Stimulated activated CD4-positive, alpha-beta T cell treated with anti-CD3 and anti-CD28 coated beads, Interleukin-1b, Interleukin-23, amount 100 ng/mL, for 1 hour (primary cell): ENCODE measurements at places on chromosomes 2 and 18.

GRCh38 chr2:44130441-44130840 lies 38.2 kb upstream of the PPM1B start:
- DNase-seq = no peak

GRCh38 chr2:63780518-63781155 lies 61.1 kb upstream of the UGP2 start:
- no peak for DNase-seq

- DNase-seq = no peak
Observed at GRCh38 chr2:18899725-18900124, 310.4 kb upstream of the NT5C1B start.

- DNase-seq = no peak
Observed at GRCh38 chr2:96403481-96403880, 67.9 kb downstream of the NCAPH start.

DNA sequence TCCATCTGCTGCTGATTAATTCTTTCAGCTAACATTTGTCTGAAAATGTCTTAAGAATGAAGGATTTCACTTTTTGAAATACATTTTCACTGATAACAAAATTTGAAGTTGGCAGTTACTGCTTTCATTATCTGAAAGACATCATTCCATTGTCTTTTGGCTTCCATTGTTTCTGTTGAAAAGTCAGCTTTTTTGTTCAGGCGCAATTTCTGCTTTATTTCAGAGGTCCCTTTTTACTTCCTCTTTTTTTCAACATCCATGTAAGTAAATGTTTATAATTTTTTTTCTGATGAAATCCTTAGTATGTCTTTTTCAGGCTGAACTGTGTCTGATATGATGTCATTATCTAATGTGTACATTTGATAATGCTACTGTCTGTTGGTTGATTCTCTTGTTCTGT lies 184.2 kb downstream of the RND3 start:
- DNase-seq = no peak

DNA sequence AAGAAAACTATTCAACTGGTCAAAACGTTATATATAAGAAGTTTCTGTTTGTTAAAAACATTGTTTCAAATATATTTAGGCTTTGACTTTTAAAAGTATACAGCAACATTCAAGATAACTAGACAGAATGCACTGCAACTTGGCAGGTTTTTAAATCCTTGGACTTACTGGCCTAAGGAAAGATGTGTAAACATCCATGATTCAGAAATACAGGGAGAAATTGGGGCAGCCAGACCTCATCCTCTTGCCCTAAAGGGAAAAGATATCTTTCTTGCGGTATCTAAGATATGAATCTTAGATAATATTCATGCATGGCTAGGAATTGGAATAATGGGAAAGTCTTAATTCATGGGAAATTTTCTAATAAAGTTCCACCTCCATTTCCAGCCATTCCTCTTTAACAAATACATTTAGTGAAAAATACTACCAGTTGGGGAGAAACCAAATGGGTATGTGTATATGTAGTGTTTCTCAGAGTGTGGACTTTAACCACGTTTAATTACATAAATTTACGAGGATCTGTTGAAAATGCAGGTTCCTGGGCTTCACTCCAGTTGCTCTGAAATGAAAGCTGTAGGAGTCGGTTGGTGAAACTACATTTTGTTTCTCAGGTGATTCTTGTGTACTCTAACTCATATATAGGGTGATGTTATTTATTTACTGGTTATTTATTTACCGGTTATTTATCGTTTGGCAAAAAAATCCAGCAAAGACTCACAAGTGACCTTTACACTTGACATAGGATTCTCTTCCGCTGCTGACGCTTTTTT lies 587 bp upstream of the TANK start:
- no peak for DNase-seq

- no peak for DNase-seq
Observed at GRCh38 chr2:4576075-4576474, 872.7 kb downstream of the DCDC2C start.

DNA sequence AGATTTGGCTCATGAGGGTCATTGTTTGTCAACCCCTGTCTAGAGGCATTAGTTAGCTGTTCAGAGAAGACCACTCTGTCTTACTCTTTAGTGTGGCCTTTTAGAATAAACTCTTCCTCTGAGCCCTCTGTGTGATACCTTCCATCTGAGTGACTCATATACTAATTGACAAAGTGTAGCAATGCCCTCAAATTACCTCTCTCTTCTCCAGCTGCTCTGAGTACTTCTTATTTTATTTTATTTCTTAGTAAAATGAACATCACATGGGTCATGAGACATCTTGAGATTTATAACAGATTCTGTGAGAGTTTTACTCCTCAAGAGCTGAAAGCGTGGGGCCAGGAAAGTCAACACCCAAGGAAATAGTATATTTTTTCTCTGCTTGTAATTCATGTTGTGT lies 67.4 kb downstream of the KCTD18 start:
- DNase-seq = no peak

GRCh38 chr2:6164986-6165747 lies 473.0 kb downstream of the SOX11 start:
- DNase-seq = no peak

DNA sequence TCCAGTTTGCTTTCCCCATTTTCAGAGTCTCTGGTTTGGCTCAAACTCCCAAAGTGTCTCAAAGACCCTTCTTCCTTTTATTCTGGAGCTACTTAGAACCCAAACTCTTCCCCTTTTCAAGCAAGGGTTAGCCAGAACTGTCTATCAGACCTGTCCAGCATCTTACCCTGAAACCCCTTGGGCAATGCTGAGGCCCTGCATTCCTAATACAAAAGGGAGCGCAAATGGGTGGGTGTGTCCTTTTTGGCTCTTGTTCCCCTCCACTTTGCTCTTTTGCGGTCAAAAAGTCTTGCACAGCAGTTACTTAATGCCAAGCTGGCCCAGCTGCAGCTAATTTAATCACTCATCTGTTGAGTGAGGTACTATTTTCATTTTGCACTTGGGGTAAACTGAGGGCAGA lies 231.2 kb upstream of the FOSL2 start:
- no peak for DNase-seq

DNA sequence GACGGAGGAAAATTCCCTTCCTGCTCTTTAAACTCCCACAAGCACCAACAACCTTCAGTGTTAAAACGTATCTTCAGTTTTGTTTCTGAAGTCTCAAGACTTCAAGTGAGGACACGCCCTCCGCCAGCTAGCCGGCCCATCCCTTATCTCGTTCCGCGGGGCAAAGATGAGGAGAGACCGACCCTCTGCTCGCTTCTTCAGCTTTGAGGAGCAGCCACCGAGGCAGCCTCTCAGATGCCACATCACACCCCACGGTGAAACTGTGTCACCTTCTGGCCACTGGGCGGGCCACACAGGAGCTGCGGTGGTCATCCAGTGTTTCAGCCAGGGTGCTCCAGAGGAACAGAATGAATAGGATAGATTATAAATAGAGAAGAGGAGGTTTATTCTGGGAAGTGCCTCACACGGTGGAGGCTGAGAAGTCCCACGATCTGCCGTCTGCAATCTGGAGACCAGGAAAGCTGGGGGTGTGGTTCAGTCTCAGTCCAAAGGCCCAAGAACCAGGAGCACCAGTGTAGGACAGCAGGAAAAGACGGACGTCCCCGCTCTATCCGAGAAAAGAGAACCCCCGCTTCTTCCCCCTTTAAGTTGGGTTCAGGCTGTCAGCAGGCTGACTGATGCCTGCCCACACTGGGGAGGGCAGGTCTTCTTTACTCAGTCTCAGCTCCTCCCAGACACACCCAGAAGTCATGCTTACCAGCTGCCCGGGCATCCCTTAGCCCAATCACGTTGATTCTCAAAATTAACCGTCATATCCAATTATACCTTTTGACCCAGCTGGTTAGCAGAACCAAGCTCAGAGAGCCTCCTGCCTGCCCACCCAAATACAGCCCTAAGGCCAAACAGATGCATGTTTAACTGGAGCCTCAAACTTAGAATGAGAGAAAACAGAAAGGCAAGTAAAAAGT lies 399.7 kb upstream of the ID2 start:
- DNase-seq = no peak

DNA sequence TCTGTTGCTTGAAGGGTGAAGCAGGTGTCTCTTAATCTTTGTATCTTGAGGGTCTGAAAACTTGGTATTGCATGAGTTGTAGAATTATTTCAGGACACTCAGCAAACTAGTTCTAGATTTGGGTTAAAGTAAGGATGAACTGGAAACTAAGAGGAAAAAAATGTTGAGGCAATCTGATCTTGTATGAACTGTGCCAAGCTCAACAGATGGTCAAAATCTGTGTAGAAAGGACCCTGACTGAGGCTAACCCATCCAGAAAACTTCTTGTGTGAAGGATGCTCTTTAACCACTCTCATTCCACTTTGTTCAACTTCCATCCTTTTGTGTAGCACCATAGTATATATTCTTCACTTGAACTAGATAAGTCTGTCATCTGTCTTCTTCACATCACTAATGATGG lies 861.7 kb downstream of the SLC4A3 start:
- DNase-seq = no peak

- no peak for DNase-seq
Observed at GRCh38 chr2:127400533-127400896, 12.7 kb upstream of the MAP3K2 start.

- no peak for DNase-seq
Observed at GRCh38 chr18:23683155-23683554, 6.1 kb upstream of the LAMA3 start.

- DNase-seq = no peak
Observed at GRCh38 chr2:36677386-36677785, 19.1 kb upstream of the VIT start.

- DNase-seq = no peak
Observed at GRCh38 chr18:79481046-79481790, 85.5 kb downstream of the NFATC1 start.

DNA sequence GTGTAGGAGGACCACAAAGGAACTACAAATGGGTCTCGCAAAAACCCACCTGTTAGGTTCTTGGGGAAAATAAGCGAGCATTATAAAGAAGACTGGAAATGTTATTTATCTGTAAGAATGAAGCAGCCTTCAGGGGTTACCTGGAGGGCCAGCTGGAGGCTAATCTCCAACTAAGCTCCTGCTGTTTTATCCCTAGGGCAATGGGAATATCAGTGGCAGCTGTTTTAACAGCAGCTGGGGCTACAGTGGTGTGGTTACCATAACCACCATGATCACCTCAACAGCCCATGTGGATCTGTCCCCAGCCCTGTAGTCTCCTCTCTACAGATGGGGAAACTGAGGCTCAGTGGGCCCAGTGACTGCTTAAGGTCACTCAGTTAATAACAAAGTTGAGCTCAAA lies 108.1 kb downstream of the FTCDNL1 start:
- no peak for DNase-seq

- DNase-seq = no peak
Observed at GRCh38 chr18:77223653-77224052, 26.0 kb upstream of the GALR1 start.

GRCh38 chr18:51371929-51372328 lies 174.4 kb upstream of the MEX3C start:
- DNase-seq = no peak

DNA sequence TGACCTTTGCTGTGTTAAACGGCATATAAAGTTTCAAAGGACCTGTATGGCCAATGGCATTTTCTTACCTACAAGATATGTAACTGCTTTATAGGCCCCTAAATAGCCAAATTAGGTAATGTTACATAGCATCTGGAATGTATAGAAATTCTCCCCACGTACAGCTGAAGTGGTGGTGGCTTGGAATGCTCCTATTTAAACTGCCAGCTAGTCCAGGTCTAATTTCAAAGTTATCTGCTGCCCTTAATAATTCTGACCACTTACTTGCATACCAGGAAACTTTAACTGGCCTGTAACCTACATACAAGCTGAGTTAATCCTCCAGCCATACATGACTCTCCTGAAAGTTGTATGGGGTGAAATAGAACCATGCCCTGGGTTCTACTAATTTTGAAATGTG lies 1.3 kb downstream of the KIAA2012 start:
- no peak for DNase-seq

- no peak for DNase-seq
Observed at GRCh38 chr2:165700531-165700930, 93.5 kb downstream of the GALNT3 start.

GRCh38 chr2:88880441-88880953 lies 189.0 kb downstream of the RPIA start:
- DNase-seq = no peak

- no peak for DNase-seq
Observed at GRCh38 chr2:61439241-61440002, 31.5 kb downstream of the USP34 start.

GRCh38 chr2:188414411-188414810 lies 122.7 kb downstream of the GULP1 start:
- no peak for DNase-seq

DNA sequence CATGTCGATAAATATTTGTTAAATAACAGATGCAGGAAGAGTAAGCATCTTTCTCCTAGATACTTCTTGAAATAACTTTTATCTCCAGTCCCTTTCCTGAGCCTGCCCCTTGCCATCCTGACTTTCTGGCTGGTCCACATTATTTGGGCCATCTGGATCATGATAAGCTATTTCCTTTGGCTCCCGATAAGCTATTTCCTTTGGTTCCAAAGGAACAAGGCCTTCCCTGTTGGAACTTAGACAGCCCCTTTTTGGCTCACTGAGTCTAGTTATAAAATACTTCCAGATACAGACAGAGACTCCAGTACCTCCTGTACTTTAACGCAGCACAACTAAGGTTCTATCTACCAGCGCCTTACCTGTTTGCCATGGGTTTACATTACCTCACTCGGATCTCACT lies 205.3 kb upstream of the CCDC150 start:
- no peak for DNase-seq

GRCh38 chr2:905833-906140 lies 44.9 kb upstream of the SNTG2 start:
- no peak for DNase-seq

GRCh38 chr18:2356906-2357305 lies 214.4 kb downstream of the METTL4 start:
- DNase-seq = no peak

- DNase-seq = no peak
Observed at GRCh38 chr2:152716805-152717227, 445 bp downstream of the PRPF40A start.

DNA sequence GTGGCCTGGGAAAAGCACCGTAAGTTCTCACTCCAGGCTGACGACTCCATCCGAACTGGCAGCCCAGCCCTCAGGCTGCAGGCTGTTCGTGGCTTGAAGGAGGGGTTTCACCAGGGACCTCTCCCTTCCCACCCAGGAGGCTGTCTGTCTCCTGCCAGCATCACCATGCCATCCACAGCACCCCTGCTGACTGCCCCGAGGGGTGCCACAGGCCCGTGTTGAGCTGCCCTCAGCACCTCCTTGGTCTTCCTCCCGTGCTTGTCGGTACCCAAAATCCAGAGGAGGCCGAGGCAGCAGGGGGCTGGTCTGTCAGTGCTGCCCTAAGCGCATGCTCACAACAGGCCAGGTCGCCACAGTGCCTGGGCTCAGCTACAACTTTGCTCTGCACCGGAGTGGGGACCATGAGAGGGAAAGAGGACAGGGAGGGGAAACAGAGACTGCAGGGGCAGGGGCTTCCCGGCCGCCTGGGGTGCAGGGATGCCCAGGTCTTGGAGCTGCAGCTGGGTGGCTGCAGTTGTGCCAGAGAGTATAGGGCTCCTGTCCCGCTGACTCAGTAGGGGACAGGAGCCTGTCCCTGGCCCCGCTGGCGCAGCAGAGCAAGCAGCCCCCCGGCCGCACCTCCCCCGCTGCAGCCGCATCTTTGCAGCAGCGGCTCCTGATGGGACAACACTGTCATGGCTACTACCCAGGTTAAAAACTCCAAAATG lies 963.7 kb upstream of the CRIM1 start:
- DNase-seq = no peak
